NCI-H1105 (cell line): ENCODE measurements at places on chromosomes 1 and 21.

DNA sequence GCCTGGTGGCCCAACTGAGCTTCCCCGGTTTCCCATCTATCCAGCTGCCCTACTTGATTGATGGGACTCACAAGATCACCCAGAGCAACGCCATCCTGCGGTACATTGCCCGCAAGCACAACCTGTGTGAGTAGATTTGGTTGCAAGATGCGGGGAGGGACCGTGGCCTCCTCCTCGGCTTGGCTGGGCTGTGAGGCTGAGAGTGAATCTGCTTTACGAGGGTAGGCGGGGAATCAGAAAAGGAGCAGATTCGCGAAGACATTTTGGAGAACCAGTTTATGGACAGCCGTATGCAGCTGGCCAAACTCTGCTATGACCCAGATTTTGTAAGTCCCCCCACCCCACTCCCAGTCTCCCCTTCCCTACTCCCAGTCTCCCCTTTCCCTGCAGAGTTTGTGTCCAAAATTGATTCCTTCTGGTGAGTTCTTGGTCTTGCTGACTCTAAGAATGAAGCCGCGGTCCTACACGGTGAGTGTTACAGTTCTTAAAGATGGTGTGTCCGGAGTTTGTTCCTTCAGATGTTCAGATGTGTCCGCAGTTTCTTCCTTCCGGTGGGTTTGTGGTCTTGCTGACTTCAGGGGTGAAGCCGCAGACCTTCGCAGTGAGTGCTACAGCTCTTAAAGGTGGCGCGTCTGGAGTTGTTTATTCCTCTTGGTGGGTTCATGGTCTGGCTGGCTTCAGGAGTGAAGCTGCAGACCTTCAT lies 1.5 kb downstream of the GSTM2 start:
- no peak for DNase-seq

- no peak for DNase-seq
Observed at GRCh38 chr1:233719655-233720341, 105.9 kb downstream of the KCNK1 start.

GRCh38 chr1:10634428-10635084 lies 159.8 kb downstream of the PEX14 start:
- no peak for DNase-seq

DNA sequence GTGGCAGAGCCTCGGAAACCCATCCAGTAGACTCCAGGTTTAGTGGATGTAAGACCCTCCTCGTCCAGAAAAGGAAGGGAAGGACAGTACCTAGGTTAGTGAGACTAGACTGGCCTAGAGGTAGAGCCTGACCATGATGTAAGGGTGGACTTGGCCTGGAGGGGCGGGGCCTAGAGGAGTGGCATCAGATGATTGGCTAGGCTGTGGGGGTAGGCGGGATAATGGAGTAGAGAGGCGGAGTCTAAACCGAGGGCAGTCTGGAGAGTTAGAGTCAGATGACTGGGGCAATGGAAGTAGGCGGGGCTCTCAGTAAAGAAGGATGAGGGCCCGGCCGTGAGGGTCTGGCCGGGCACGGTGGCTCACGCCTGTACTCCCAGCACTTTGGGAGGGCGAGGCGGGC lies 70.1 kb downstream of the EPHB2 start:
- DNase-seq: no peak

GRCh38 chr21:31220575-31220974 lies 123.5 kb downstream of the TIAM1 start:
- peak; percentile 33 for DNase-seq

GRCh38 chr1:65435987-65436386 lies 15.5 kb downstream of the LEPR start:
- no peak for DNase-seq

GRCh38 chr1:84944767-84945486 lies 51.9 kb upstream of the LPAR3 start:
- peak; percentile 88 for DNase-seq

GRCh38 chr1:223810586-223810985 lies 35.2 kb downstream of the TP53BP2 start:
- no peak for DNase-seq

DNA sequence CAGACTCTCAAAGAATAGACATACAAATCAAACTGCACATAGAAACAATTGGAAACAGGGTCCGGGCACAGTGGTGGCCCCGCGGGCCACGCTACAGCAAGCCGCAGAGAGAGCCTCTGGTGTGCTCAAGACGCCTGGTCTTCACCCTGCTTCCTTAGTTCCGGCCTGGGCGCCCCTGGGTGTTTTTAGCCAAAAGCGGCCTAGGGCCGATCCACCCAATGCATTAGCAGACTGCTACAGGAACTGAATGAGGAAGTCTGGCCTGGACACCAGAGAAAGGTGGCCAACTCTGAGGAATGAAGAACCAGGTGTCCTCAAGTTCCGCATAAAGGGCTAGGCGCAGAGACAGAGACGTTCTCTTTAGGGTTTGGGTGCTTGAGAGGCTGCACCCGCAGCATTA lies 1.7 kb downstream of the PRRX1 start:
- DNase-seq: no peak

DNA sequence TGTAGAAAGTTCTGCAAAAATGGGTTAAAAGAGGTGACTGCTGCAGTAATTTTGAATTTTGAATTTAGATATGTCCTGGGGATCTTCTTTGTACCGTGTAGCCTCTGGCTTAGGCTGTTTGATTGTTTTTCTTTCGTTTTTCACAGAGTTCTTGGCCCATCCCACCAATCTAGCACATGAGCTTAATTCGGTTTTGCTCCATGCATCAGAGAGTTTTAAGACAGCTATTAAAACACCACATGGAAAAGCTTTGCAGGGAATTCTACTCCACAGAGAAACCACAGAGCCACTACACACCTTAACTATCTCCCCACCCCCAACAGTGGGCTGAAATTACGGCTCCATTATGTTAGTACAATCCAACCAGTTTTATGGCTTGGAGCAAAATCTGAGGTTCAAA lies 25.5 kb downstream of the SPAG17 start:
- no peak for DNase-seq

DNA sequence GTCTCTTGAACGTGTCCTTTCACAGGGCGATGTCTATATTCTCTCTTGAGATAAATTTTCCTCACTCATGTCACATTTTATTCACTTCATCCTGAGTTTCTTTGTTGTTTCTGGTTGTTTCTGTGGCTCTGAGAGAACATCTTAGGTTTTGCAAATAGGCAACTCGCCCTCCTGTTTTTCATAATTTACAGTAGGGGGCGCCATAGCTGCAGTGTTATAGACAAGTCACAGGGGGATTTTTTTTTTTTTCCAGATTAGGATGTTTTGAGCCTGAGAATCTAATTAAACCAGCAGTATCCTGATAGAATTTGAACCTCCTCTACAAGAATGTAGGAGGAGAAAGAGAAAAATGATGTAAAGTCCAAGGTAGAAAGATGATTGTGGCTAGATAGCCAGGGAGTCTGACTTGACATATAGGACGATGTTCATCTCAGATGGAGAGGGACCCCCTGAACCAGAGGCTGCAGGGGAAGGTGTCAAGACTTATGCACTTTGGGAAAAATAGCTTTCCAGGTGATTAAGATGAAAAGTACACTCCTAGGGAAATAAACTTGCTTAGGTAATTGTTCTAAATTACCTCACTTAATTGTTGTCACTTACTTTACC lies 76.3 kb downstream of the ZP4 start:
- DNase-seq: no peak

- DNase-seq: no peak
Observed at GRCh38 chr1:103560427-103560826, 11.0 kb upstream of the AMY2B start.

DNA sequence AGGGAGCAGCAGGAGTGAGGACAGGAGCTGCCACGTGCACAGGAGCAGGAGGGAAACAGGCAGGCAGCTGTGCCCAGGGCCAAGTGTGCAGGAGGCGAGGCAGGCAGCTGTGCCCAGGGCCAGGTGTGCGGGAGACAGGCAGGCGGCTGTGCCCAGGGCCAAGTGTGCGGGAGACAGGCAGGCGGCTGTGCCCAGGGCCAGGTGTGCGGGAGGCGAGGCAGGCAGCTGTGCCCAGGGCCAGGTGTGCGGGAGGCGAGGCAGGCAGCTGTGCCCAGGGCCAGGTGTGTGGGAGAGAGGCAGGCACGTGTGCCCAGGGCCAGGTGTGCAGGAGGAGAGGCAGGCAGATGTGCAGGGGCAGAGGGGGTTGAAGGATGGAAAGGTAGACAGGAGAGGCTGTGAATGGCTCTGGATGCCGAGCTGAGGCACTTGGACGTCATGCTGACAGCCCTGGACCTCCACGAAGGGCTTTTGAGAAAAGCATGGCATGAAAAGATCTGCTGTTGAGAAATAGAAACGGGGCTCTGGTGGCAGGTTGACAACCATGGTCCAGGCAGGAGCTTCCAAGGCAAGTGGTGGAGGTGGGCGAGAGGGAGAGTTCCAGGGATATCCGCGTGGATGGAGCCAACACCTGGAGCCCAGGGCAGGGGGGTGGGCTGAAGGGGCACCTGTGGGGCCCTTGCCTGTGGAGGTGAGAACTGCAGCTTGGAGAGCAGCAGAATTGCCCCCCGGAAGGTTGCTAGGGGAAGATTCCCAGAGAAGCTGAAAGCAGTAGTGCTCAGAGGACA lies 19.1 kb upstream of the NPHP4 start:
- DNase-seq: no peak

DNA sequence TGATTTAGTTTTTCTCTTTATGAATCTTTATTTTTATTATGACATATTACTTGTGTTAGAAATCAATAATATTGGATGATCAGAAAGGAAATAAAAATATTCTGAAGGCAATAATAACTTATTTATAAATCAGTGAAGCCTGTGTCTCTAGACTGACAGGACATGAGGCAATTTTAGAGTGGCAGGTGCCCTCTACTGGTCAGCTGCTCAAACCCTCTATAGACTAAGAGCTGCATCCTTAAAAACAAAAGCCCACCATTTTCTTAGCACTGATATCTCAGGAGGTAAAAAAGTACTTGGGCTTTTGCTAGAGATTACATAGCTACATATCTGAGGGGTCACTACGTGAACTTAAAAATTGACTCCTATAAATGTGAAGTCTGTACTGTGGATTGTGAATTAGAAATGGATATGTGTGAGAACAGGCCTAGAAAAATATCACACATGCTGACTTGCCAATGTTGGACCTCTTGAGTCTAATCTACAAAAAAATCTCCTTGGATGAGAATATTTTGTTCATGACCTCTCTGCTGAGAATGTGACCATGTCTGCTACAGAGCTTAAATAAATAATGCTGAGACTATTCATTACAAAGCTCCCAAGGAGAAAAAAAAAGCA lies 597.9 kb upstream of the ADAMTS5 start:
- DNase-seq: no peak
